ENCODE measurements at places on chromosomes 1 and 21.

DNA sequence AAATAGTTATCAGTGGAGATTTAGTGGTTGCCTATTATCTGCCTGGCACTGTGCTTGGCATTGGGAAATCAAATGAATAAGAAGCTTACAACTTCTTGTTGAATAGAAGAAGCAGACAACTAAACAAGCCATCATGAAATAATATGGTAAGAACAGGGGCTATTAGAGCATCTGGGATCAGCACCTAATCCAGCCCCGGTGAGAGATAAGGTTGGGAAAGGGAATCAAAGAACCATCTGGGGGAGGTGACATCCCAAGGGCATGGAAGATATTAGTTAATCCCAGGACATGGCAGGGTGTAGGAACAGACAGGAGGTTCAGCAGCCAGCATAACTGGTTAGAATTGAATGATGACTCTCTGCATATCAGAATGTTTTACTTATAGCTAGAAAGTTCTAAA lies 36.3 kb upstream of the SUCO start:
- DNase-seq: no peak

DNA sequence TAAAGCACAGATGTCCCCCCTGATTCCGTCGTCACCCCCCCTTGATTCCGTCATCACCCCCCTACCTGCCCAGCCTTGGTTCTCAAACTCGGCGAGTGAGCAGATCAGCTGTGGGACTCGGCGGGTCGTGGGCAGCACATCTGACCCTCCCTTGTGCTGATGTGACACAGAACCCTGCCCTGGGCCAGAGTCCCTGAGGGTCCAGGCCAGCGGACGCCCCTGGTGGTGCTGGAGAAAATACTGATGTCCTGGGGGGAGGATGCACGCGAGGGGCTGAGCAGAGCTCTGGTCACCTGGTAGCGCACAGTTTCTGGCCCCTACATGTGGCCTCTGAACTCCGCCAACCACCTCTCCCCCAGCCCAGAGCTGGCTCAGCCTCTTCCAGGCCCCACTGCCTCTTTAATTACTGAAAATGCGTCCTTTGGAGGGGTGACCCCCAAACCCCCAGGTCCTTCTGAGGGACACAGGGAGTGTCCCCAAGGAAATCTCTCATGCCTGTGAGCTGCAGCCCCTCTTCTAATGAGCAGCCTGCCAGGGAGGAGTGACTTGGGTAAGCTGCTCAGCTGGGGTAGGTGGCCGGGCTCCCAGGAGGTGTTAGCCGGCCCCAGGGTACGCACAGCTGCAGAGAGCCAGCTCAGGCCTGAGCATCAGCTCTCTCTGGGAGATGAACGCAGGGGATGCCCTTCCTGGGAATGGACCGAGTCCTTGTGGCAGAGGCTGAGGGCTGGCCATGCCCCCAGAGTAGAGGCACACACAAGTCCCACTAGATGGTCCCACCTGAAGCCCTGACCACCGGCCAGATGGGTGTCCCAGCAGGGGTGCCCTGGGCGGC lies 129.5 kb upstream of the ARHGEF16 start:
- no peak for DNase-seq

DNA sequence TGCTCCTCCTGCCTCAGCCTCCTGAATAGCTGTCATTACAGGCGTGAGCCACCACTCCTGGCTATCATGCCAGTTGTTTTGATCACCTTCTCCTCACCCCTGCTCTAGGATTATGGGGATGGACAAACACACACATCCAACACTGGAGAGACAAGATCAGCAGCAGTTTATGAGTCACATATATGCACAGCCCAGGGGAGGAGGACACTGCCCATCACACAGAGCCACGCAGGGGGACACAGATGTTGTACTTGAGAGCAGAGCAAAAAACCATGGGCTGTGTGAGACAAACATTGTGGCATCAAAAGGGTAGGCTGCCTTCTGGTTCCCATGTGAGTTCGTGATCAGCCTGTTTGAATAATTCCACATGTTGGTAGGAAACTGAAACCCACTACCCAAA lies 32.1 kb downstream of the EDARADD start:
- DNase-seq: no peak

- DNase-seq: peak; percentile 13
Observed at GRCh38 chr1:2411801-2412394, 466 bp downstream of the PEX10 start.

- DNase-seq: peak; percentile 70
Observed at GRCh38 chr1:67629370-67630075, 55.5 kb upstream of the GADD45A start.

- DNase-seq: peak; percentile 55
Observed at GRCh38 chr1:156090840-156091188, 8.5 kb upstream of the MEX3A start.

GRCh38 chr1:68313735-68314134 lies 81.4 kb upstream of the WLS start:
- no peak for DNase-seq

GRCh38 chr1:151372058-151372934 lies at the start of gene SELENBP1:
Gene SELENBP1 (minus strand): TSS chr1:151372705. CDS start chr1:151372641, 64 bp downstream.
- peak; percentile 54 for DNase-seq

DNA sequence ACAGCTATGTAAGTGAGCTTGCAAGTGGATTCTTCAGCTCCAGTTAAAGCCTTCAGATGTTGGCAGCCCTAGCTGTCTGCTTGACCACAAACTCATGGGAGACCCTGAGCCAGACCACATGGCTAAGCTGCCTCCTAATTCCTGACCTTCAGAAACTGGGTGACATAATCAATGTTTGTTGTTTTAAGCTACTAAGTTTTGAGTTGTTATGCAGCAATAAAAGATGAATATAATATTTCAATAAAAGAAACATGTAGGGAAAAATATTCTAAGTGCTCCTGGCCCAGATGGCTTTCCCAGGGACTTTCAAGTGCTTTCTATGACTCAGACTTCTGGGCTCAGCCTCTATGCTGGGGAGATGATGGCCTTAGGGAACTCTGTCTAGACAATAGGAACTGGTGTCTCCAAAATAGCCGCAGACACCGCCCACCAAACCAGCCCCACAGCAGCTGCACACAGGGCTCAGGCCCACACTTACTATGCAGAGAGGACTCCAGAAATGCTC lies 20.3 kb upstream of the AZIN2 start:
- DNase-seq: no peak

DNA sequence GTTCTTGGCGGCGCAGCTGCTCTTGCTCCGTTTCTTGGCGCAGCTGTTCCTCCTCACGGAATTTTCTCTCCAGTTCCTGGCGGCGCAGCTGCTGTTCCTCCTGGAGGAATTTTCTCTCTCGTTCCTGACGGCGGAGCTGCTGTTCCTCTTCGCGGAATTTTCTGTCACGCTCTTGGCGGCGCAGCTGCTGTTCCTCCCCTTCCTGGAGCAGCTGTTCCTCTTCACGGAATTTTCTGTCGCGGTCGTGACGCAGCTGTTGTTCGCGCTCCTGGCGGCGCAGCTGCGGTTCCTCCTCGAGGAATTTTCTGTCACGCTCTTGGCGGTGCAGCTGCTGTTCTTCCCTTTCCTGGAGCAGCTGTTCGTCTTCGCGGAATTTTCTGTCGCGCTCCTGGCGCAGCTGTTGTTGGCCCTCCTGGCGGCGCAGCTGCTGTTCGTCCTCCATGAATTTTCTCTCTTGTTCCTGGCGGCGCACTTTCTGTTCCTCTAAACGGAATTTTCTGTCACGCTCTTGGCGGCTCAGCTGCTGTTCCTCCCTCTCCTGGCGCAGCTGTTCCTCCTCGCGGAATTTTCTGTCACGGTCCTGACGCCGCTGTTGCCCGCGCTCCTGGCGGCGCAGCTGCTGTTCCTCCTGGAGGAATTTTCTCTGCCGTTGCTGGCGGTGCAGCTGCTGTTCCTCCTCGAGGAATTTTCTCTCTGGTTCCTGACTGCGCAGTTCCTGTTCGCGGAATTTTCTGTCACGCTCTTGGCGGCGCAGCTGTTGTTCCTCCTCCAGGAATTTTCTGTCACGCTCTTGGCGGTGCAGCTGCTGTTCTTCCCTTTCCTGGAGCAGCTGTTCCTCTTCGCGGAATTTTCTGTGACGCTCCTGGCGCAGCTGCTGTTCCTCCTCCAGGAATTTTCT lies 7.0 kb downstream of the TCHH start:
- DNase-seq: peak; percentile 37

- DNase-seq: no peak
Observed at GRCh38 chr1:108645564-108646184, 15.2 kb downstream of the HENMT1 start.

DNA sequence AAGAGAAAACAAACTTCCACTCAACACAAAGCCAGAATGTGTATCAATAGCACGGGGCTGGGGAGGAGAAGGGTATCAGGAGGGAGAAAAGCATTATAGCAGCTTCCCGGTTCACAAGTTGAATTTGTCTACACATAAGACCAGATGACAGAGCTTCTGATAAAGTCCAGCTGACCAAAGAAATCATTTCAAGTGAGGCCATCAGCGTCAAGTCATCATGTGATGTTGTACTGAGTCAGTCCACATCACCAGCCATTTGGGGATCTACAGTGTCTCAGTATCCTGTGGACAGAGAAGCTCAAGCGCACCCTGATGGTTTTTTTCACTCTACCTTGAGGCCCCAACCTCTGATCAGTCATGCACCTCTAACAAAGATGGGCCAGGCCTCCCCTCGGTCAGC lies 33.0 kb downstream of the SETD4 start:
- no peak for DNase-seq

GRCh38 chr1:155946633-155947219 lies 5.3 kb downstream of the RXFP4 start:
- no peak for DNase-seq

GRCh38 chr1:239354231-239354630 lies 32.1 kb upstream of the CHRM3 start:
- no peak for DNase-seq

GRCh38 chr1:87274851-87275250 lies 53.8 kb upstream of the LMO4 start:
- no peak for DNase-seq

DNA sequence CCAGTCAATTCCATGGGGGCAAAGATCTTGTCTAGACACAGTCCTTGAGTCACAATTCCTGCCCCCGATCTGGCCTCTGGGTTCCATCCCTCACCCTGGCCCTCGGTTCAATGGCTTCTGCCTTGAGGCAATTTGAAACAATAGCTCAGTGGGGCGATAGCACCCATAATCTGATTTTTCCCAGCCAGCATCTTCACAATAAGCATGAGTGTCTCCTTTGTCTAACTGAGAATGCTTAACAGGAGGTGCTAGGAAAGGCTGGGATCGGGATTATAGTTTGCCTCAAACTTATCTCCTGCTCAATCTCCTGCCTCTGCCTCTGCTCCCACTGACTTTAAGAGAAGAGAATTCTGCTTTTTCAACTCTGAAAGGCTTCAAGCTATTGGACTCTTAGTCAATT lies 293.9 kb upstream of the PROX1 start:
- no peak for DNase-seq

GRCh38 chr21:45846373-45847160 lies 135.0 kb upstream of the COL6A1 start:
- DNase-seq: no peak

Data from NCI-H226 (cell line).